Mesendoderm (in vitro differentiated cells): ENCODE measurements at places on chromosomes 6 and 20.
A peak's percentile ranks its signal among the peaks of the same experiment; 100 is the strongest.

DNA sequence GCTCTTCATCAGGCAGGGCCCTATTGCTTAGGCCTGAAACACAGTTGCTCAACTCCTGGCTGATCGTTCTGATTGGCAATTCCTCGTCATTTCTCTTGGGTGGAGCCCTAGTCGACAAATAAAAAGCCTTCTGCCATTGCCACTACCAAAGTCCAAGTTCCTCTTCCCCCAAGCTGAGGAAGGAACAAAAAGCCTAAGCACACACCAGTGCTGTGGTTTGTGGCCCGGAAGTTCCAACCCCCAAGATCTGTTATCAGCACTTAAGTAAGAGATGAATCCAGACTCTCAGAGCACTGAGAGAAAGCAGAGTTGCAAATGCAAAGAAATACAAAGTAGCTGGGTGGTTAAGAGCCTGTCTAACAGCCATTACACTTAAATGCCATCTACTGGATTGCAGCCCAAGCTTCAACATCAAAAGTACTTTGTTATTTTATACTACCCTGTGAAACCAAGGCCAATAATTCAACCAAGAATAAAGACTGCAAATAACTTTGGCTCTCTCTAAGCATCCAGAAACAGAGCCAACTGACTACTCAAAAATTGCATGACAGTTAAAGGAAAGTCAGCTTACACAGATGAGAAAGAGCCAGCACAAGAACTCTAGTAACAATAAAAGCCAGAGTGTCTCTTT is 1024.0 kb downstream of the GRIK2 start:
- no peaks in the 10 kb centered on the region for H3K4me1 ChIP-seq
- no peak overlapping the region for H3K4me3 ChIP-seq
- DNase-seq: peak; percentile 2
- no peaks in the 10 kb centered on the region for H3K36me3 ChIP-seq

GRCh38 chr6:96522465-96523009 is 931 bp downstream of the UFL1 start:
- peak overlapping the region; percentile 72 for H3K27ac ChIP-seq
- peak overlapping the region; percentile 75 for H3K4me3 ChIP-seq
- no peaks in the 10 kb centered on the region for H3K27me3 ChIP-seq
- no peaks in the 10 kb centered on the region for H3K4me1 ChIP-seq
- no peaks in the 10 kb centered on the region for H3K36me3 ChIP-seq
- peak; percentile 29 for DNase-seq

GRCh38 chr20:60304026-60304590 is 345.9 kb downstream of the CDH26 start:
- H3K36me3 ChIP-seq: no peaks in the 10 kb centered on the region
- H3K4me1 ChIP-seq: no peaks in the 10 kb centered on the region
- no peak overlapping the region for H3K4me3 ChIP-seq
- H3K27me3 ChIP-seq: no peaks in the 10 kb centered on the region
- DNase-seq: no peak
- no peak overlapping the region for H3K27ac ChIP-seq

GRCh38 chr20:23700931-23701330 is 12.1 kb upstream of the CST4 start:
- H3K4me3 ChIP-seq: no peak overlapping the region
- H3K36me3 ChIP-seq: no peaks in the 10 kb centered on the region
- H3K27me3 ChIP-seq: no peaks in the 10 kb centered on the region
- H3K27ac ChIP-seq: no peak overlapping the region
- no peaks in the 10 kb centered on the region for H3K4me1 ChIP-seq

- no peak overlapping the region for H3K27ac ChIP-seq
- no peaks in the 10 kb centered on the region for H3K36me3 ChIP-seq
- H3K4me3 ChIP-seq: no peak overlapping the region
Observed at GRCh38 chr6:163721922-163722692, 307.6 kb downstream of the QKI start.

GRCh38 chr20:1381753-1382591 is 10.9 kb downstream of the FKBP1A start:
- H3K4me3 ChIP-seq: no peak overlapping the region
- H3K36me3 ChIP-seq: no peaks in the 10 kb centered on the region
- no peaks in the 10 kb centered on the region for H3K4me1 ChIP-seq
- no peak for DNase-seq

- H3K4me3 ChIP-seq: no peak overlapping the region
- no peaks in the 10 kb centered on the region for H3K27me3 ChIP-seq
- DNase-seq: no peak
- H3K4me1 ChIP-seq: no peaks in the 10 kb centered on the region
Observed at GRCh38 chr6:101845172-101845571, 451.7 kb downstream of the GRIK2 start.

GRCh38 chr20:56273491-56273890 is 25.0 kb downstream of the MC3R start:
- DNase-seq: no peak
- H3K27me3 ChIP-seq: no peaks in the 10 kb centered on the region
- no peak overlapping the region for H3K4me3 ChIP-seq
- no peak overlapping the region for H3K27ac ChIP-seq
- H3K4me1 ChIP-seq: no peaks in the 10 kb centered on the region

- no peak overlapping the region for H3K4me3 ChIP-seq
- no peak for DNase-seq
- no peaks in the 10 kb centered on the region for H3K36me3 ChIP-seq
- no peaks in the 10 kb centered on the region for H3K27me3 ChIP-seq
- H3K27ac ChIP-seq: no peak overlapping the region
Observed at GRCh38 chr20:34891166-34892062, 15.0 kb downstream of the ACSS2 start.

- no peak for DNase-seq
- no peaks in the 10 kb centered on the region for H3K36me3 ChIP-seq
- H3K4me3 ChIP-seq: no peak overlapping the region
- no peak overlapping the region for H3K27ac ChIP-seq
- no peaks in the 10 kb centered on the region for H3K27me3 ChIP-seq
Observed at GRCh38 chr6:152356016-152356415, 281.1 kb downstream of the SYNE1 start.

DNA sequence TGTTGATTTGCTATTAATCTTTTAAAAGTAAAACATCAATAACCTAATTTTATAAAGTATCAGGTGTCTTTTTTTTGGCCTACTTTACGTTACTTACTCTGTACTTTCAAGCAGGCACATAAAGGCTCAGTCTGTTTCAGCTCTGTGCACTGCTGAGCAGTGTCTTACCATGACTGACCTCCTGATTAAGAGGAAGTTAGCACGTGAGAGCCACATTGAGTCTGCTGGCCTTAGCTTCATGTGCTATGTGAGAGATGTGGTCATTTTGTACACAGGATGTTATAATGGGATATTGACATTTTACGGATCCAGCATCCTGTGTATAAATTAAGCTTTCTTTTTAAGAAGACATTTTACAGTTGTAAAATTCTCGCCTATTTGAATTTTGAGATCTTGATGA is 31.9 kb downstream of the ARID1B start:
- H3K27me3 ChIP-seq: no peaks in the 10 kb centered on the region
- H3K36me3 ChIP-seq: no peaks in the 10 kb centered on the region
- no peak overlapping the region for H3K27ac ChIP-seq

DNA sequence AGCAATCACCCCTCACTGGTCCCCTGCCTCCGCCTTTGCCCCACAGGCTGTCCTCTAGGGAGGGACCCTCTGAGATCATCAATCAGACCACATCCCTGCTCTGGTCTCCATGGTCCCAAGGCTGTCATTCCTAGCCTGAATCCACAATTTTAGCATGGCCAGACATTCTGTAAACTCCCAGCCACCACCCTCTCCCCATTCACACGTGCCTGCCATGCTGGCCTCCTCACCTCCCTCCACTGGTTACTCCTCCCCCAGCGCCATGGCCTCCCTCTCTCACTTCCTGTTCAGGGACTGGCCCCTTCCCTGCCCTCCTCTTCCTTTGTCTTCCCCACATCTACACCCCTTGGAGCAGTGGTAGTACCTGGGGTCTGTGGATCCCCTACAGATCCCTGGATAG is 150.7 kb upstream of the MLN start:
- H3K4me1 ChIP-seq: peaks cover 16% of the 10 kb centered on the region
- H3K27ac ChIP-seq: no peak overlapping the region
- H3K27me3 ChIP-seq: no peaks in the 10 kb centered on the region
